ENCODE measurements at places on chromosomes 7 and 10.

- DNase-seq, result no peak
Observed at GRCh38 chr7:45919993-45920459, 1.0 kb downstream of the IGFBP3 start.

DNA sequence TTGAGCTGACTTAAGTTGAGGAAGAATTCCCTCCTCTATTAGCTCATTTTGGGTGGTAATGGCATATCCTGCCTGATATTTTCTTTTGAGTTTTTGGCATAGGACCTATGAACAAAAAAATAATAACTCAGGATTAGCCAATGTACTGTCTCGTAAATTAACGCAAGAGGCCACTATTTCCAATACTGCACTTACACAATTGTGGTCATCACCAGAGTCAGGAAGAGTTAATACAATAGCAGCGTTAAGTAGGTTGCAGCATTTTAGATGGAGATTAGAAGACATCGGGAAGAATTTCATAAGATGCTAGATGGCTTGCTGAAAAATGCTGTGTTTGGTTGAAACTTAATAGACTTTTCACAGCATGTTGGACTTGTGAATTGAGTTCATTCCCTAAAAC, 36.4 kb downstream of the ANTXRL start:
- DNase-seq, result no peak

GRCh38 chr10:54614072-54614471, 187.0 kb downstream of the PCDH15 start:
- no peak for DNase-seq

GRCh38 chr10:103696411-103697145, 158.8 kb downstream of the SH3PXD2A start:
- peak; percentile 69 for DNase-seq

DNA sequence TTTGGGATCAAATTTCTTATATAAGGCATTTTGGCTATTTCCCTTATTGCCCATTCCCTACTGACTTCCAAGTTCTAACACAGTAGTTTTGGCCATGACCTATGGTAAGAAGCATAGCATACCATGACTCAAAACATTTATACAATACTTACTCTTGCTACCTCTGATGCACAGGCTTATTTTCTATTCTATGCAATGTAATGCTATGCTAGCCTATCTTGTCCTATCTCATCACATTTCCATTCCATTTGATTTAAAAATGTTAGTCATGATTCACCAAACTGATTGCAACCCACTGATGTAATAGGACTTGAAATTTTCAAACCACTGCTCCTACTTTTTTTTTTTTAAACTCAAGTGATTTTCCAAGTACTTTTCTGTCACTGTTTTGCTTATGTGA, 658.5 kb downstream of the TYW1 start:
- DNase-seq, result no peak

DNA sequence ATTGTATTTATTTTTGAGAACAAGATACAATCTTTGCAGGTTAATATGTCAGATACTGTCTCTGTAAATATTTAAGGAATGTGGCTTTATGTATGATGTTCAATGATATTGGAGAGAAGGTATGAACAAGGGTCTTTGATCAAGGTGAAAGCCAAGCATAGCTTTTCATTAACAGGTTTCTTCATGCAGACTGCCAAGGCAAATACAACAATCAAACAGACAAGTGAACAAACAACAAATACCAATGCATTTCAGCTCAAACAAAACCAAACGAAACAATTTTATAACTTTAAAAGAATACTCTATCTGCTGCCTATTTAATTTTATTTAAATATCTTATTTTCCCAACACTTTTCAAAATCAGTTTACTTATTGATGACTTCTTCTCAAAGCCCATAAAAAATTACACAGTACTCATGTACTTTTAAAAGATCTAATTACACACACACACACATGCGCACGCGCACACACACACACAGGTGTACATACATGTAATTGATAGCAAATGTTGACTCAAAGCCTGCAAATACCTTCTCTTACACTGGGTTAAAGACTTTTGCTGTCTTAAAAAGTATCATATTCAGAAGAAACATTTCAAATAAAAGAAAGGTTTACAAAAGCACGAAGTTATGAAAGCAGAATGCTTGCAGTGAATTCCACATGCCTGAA, 201.1 kb upstream of the CCDC6 start:
- no peak for DNase-seq

GRCh38 chr10:92284112-92284704, 6.7 kb downstream of the CPEB3 start:
- no peak for DNase-seq

DNA sequence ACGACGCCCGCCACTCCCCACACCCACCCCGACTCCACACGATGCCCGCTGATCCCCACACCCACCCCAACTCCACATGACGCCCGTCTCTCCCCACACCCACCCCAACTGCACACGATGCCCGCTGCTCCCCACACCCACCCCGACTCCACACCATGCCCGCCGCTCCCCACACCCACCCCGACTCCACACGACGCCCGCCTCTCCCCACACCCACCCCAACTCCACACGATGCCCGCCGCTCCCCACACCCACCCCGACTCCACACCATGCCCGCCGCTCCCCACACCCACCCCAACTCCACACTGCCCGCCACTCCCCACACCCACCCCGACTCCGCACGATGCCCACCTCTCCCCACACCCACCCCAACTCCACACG, 317.0 kb downstream of the DNAJB6 start:
- DNase-seq, result no peak

DNA sequence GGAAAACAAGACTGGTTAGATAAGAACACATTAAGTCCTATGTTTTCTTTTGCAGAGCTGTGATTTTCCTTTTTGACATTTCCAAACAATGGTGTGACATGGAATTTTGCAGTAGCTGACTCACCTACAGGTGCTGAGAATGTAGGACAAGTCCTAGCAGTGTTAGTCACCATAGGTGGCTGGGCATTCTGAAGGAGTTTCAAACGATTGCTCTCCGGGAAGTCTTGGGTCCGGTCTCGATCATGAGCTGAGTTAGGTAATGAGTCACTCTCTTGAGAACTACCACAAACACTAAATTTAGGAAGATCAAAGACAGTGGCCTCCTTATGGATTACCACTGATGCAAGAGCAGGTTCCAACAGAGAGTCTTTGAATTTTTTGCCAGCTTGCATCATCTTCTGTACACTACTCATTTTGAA, 3.6 kb downstream of the FIGNL1 start:
- DNase-seq, result no peak

GRCh38 chr10:125004571-125005311, 62.8 kb downstream of the ZRANB1 start:
- no peak for DNase-seq

DNA sequence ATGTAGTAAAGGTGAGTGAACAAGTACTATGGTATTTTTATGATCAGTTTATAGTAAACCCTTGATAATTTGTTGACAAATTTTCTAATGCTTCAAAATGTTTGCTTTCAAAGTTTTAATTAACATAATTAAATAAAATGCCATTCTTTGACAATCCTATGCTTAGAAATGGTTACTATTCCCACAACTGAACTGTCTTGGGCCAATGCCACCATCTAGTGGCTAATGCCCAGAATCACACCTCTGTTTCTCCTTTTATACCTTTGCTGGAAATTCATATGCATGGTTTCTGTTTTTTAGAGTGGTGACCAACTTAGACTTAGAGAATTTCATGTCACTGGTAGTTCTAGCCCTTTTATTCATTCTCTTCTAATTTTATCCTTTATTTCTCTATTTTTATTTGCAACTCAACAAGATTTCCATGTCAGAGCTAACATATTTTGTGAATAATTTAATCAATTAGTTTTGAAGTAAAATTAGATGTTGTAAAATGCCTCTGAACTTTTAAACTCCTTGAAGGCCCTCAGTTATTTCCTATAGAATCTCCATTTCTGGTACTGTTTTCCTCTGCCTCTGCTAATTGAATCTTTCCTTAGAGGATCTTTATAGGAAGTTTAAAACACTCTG, 31.1 kb downstream of the PCGF5 start:
- DNase-seq, result peak; percentile 18

DNA sequence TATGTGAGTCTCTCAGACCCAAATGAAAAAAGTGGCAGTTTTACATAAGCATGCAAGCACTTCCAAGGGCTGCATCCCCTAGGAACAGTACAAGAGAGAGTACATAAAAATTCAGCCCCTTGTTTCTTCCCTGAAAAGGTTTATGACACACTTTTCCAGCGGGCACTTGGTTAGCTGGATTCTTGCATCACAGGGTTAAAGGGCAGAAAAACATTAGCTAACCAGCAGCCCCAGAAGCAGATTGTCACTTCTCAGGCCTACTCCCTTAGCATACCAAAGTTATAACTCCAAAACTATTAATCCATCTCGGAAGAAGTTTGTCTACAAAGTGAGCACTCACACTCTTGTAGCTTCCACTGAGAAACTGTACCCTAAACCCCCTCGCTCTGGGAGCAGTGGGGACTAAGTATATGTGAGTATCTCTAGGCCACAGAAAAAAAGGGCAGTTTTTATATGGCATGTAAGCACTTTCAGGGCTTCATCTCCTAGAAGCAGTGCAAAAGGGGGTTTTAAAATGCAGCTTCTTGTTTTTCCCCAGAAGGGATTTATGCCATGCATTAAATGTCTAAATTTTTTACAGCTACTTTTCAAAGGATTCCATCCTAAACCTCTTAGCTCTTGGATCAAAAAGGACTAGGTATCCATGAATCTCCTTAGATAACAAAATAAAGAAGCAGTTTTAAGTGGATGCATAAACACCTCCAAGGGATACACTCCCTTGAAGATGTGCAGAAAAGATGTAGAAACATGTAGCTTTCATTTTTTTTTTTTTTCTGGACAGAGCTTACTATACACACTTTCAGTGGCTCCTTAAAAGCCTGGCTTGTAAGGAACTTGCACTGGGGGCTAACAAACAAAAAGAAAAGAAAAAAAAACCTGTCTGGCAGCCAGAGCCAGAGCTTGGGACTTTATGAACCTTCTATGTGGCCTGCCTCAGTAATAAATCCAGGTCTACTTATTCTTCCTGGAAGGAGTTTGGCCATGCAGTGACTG, 956.7 kb downstream of the CCSER2 start:
- no peak for DNase-seq

DNA sequence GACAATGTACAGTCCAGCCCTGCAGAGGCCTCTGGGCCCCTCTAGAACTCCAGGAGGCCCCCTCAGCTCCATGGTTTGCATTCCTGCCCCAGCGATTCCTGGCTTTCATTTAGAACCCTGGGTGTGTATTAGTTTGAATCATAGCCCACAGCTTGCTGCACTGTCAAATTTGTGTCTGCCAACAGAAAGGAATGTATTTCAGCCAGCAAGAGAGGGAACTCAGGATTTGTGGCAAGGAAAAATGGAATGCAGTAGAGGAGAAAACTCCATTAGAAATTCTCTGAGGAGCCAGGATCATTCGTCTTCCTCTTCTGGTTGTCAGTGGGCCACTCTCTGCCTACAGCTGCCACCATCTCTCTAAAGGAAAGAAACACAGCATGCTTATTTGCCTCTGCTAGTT, 27.9 kb upstream of the WDR11 start:
- no peak for DNase-seq

GRCh38 chr7:139095194-139095659, 14.3 kb downstream of the ZC3HAV1 start:
- DNase-seq, result no peak

GRCh38 chr10:7000061-7000460, 410.8 kb downstream of the SFMBT2 start:
- DNase-seq, result no peak

GRCh38 chr7:139330333-139331030, 10.7 kb upstream of the FMC1 start:
- DNase-seq, result no peak

DNA sequence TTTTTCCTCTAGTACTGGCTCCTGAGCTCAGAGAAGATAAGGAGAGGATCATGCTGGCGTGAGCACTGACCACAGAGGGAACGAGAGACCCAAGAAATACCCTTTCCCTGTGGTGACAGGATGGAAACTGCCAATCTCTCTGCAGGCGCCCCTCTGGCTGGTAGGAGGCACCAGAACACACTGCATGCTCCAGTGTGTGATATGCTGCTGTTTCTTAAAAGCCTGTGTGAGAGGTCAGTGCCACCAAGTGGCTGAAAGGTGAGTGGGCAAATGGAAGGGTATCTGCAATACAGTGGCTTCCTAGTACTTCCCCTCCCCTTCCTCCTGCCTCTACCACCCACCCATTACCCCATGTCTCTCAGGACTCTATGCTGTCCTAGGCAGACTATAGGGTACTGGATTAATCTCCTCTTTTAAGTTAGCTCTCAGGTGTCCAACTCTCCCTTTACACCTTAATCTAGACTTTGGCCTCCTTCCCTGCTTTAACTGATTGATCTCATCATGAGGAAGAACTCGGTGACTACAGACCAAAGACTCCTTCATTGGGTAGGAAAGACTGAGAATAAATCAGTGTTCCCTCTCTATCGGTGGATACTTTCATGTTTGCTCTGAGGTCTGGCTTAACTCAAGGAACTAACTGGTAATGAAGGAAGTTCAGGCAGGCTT, 283.6 kb downstream of the ADRA2A start:
- DNase-seq, result peak; percentile 14

DNA sequence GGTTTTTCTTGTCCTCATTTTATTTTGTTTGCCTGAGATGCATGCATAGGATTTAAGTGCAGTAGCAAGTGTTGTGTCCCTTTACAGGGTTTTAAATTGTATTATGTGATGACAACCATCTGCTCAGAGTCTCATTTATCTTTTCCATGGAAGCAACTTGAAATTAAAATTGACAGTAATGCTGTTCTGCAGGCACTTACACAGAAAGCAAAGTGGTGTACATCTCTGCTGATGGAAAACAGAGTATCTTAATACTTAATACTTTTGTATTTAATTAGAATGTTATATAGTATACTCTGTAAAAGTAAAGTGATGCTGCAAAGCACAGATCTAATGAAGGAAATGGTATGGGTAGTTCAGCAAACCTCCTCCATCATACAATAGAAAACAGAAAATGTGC, 482.9 kb downstream of the POM121L12 start:
- no peak for DNase-seq

DNA sequence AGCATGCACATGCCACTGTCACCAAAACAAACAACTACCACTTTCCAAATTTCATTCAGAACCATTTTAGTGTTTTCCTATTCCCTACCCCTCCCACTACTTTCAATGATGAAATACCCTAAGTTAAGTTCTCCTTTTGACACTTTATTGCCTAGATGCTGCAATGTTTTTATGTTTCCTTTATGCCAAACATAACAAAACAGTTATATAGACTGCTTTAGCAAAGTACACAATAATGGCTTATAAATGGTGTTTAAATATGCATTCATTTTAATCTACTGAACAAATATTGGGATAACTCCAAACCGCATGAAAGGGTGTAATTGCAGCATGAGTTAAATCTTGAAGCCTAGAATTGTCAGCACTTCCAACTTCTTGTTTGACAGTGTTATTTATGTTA, 69.2 kb downstream of the PHYHIPL start:
- no peak for DNase-seq
